ENCODE measurements at places on chromosomes 3 and 15.

DNA sequence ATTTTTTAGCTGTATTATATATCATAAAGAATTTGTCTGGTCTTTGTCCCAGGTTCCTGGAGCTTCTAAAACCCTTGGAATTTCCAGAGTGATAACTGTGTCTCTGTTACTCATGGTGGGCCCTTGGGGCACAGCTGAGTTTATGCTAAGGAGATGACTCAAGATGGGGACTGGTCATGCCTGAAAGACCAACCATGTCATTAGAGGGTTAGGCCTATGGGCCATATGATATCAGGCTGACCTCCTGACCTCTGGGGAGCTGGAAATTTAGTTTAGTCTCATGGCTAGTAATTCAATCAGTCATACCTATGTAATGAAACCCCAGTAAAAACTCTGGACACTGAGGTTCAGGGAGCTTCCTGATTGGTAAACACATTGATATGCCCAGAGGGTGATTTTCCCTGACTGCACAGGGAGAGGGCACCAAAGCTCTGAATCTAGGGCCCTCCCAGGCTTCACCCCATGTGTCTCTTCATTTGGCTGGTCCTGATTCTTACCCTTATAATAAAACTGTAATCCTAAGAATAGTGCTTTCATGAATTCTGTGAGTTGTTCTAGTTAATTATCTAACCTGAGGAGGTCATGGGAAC, 69.6 kb downstream of the EEFSEC start:
- DNase-seq: no peak

GRCh38 chr15:68435966-68436365, 4.0 kb upstream of the ITGA11 start:
- DNase-seq: no peak

- DNase-seq: no peak
These were observed 118.2 kb upstream of the ALDH1A3 start for GRCh38 chr15:100761290-100761935.

DNA sequence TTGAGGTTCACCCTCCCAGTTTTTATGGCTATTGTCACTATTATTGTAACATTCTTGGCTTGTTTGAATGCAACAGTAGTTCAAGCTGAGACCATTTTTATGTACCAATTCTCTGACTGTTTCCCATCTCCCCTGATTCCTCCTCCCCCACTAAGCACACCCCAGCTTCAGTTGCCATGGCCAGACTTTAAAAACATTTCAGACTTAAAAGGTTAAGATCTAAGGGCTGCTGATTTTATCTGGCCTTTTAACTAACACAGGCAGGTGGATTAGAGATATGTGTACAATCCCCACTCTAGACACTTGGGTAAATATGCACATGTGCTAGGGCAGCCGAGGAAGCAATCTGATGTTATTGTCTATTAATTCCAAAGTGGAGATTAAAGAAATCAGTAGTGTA, 386.3 kb upstream of the NR2F2 start:
- no peak for DNase-seq

- no peak for DNase-seq
These were observed 300.4 kb upstream of the RASGRP1 start for GRCh38 chr15:38864827-38865581.

DNA sequence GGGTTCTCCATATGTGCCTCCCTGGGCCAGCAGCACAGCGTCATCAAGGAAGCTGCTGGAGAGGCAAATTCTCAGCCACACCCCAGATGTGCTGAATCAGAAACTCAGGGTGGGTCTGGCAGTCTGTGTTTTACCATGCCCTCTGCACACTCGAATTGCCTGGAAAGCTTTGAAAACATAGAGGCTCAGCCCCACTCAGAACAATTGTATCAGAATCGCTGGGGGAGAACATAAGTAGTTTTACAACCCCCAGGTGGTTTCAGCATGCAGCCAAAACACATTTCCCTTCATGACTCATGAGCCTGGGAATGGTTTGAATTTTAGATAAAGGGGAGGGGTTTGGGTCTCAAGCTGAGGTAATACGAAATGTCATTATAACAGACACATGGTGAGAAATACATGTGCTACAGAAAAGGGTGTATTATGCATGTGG, 9.6 kb downstream of the TGM4 start:
- no peak for DNase-seq

GRCh38 chr3:76107935-76108570, 322.7 kb upstream of the ZNF717 start:
- no peak for DNase-seq

Measured in NCI-H2107 (cell line).